H7 (cell line): ENCODE measurements at places on chromosomes 4 and X. TPM values are rescaled to one million over a fixed set of nuclear protein-coding genes. Genes with fewer than 3 reads are reported as not detected.

Gene PABPC5
- 4.3 and 6.2 TPM in 2 replicates for total RNA-seq

- DNase-seq, result no peak
Measured at GRCh38 chr4:150854600-150854999, 160.5 kb downstream of the LRBA start.

- peak; percentile 85 for DNase-seq
Measured at GRCh38 chrX:10620121-10620699, at the start of gene MID1. Gene MID1 (minus strand): TSS chrX:10620585. CDS start chrX:10567547, 53,038 bp downstream.

GRCh38 chr4:106698621-106699195 lies 330.1 kb upstream of the GIMD1 start:
- DNase-seq, result no peak

DNA sequence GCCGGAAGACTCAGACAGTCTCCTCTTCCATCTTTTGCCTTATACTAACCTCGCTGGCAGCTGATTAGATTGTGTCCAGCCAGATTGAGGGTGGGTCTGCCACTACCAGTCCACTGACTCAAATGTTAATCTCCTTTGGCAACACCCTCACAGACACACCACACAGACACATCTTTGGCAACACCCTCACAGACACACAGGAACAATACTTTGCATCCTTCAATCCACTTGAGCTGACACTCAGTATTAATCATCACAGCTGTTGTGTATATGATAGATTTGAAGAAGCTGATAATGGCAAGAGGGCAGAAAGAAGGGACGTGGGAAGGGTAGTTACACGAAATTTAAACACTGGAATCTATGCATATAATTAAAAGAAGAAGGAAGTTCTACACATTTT lies 139.5 kb downstream of the ANKRD50 start:
- no peak for DNase-seq
